ENCODE measurements at places on chromosomes 2 and 18. TPM values are rescaled to one million over a fixed set of nuclear protein-coding genes. Genes with fewer than 3 reads are reported as not detected.

GALNT5 gene
- total RNA-seq = not detected

DNA sequence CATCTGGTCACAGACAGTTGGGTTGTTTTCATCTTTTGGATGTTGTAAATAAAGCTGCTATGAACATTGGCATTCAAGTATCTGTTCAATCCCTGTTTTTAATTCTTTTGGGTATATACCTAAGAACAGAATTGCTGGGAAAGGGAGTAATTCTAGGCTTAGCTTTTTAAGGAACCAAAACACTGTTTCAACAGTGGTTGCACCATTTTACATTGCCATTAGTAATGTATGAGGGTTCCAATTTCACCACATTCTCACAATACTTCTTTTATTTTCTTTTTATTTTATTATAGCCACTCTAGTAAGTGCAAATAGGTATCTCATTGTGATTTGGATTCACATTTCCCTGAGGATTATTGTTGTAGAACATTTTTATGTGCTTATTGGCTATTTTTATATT is 108.9 kb upstream of the GLS start:
- DNase-seq = no peak

GRCh38 chr2:102581911-102582310 is 37.4 kb upstream of the SLC9A2 start:
- no peak for DNase-seq

- DNase-seq = no peak
Observed at GRCh38 chr2:9708683-9709538, 78.1 kb upstream of the YWHAQ start.

GRCh38 chr2:181203412-181203811 is 223.0 kb downstream of the UBE2E3 start:
- DNase-seq = no peak

- DNase-seq = no peak
Observed at GRCh38 chr18:50659091-50660003, 99.5 kb downstream of the MAPK4 start.

ELAC1 gene
- total RNA-seq = 6.1 TPM

- DNase-seq = no peak
Observed at GRCh38 chr18:49650426-49650891, 88.6 kb downstream of the LIPG start.

All from dermis microvascular lymphatic vessel endothelial cell (primary cell).